ENCODE measurements at places on chromosomes 13 and 19.

DNA sequence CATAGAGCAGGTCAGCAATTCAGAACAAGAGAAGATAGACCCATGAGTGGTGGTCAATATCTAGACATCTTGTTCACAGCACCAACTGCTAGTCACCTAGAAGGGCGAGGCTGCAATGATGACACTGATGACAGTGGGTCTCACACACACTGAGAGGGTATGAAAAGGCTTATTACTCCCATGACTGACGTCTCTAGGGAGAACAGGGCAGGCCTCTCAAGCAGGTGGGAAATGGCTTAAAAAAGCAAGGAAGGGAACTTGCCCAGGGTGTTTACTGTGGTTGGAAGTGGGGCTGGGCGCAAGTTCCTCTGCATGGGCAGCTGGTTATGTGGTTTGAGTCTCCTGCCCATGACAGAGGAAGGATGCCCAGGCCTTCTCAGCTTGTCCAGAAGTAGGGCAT is 33.8 kb downstream of the ZNF44 start:
- DNase-seq: no peak

GRCh38 chr19:35355791-35356460 is 2.3 kb upstream of the FFAR3 start:
- no peak for DNase-seq

DNA sequence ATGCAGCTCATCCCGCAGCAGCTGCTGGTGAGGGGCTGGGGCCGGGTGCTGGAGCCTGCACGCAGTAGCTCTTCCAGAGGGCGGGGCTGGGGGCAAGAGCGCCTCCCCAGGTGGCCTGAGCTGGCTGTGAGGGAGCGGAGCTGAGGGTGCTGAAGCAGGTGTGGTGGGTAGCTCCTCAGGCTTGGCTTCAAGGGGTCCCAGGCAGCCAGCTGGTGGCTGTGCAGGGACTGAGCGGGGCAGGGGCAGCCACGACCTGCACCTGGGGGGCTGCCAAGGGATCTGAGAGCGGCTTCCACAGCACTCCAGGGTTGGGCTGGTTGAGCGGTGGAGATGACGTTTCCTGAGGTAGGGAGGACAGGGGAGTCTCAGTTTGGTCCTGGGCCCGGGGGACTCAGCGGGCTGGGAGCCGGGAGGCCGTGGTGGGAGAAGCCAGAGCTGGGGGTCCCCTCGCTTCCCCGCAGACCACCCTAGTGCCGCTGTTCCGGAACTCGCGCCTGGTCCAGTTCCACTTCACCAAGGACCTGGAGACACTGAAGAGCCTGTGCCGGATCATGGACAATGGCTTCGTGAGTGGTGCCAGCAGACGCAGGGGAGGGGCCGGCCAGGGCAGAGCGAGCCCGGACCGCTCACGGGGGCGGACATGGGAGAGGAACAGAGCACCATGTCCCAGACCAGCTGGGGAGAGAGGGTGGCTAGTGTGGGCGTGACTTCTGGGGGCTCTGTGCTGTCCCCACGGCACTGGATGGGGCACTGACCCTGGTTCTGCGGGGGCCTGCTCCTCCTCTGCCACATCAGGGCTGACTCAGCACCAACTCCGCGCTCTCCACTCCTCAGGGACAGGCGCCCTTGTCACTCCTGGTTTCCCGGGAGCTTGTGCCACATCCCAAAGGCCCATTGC is 7.4 kb downstream of the PTOV1 start:
- peak; percentile 35 for DNase-seq

DNA sequence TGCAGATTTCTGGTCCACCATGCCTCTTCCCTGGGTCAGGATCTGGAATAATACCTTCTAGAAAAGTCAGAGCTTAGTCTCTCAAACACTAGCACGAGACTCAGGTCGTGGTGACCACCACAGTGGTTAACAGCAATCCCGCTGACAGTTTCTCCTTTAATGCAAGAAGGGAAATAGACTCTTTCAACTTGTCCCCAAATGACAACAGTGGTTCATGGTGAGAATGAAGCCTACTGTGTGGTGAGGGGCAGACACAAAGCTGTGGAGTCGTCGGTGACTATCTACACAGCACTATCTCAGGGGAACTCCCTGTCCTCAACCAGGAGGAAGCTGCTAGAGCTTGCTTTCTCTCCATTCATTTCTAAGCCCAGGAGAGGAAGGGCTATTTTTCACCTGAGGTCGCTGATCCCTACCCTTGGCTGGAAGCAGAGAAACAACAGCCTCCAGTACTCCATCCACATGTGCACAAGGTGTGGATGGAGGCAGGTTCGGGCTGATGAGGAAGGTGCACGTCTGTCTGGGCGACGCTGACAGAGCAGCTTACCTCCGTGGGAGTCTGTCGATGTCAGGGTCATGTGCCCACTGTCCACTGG is 72.4 kb downstream of the STK24 start:
- DNase-seq: no peak

- no peak for DNase-seq
These were observed 1417.6 kb downstream of the UQCRFS1 start for GRCh38 chr19:27795369-27795768.

- no peak for DNase-seq
These were observed 449.3 kb downstream of the OXGR1 start for GRCh38 chr13:96544957-96545356.

DNA sequence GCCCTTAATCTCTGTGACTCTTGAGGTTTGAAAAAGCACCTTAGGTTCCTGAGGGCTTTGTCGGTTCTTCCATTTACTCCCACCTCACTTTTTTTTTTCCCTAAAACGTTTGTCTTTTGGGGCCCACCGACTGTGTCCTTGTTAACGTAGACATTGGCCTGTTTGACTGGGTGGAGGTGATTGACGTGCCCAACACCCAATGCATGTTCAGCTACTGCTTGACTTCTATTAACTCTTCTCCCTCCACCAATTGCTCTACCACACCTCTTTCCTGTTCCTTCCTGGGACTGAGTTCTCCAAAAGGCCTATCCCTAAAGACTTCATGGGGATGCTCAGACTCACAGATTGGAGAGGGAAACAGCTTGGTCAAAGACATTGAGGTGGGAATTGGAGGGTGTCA is 17.3 kb downstream of the CKM start:
- DNase-seq: no peak

DNA sequence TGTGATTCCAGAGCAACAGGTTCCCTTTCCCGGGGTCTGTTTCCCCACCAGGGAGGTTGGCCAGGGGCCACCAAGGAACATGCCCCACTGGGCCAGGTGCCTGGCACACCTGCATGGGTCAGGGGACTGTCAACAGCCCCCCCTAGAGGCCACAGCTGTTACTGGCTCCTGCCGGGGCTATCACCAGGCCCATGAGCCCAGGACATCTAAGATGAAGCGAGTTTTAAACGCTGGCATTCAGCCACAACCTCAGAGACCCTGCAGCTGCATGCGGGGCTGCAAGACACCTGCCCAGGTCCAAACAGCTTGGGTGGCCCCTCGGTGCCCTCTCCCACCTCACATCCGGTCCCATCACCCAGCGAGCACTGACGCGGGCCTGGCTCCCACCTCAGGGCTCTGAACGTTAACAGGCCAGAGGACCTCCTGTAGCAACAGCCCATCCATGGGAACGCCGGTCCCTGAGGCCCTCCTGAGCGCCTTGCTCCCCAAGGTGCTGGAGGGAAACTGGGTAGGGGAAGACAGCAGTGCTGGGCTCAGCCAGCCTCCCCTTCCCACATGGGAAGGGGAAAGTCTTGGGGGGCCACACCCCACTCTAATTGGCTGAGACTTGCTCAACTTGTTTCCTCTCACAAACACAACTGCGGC is 12.0 kb downstream of the KHSRP start:
- DNase-seq: peak; percentile 69

DNA sequence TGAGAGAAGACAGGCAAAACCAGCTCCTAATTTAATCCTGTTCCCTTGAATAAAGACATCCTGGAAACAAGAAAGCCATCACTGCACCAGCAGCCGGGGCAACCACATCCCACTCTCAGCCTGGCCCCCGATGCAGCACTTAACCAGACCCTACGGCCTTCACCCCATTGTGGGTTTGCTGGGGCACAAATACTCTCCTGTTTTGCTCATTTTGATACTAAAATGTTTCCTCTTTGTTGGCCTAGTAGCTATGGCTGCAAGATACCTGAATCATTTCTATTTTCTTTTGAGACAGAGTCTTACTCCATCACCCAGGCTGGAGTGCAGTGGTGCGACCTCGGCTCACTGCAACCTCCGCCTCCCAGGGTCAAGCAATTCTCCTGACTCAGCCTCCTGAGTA is 28.4 kb downstream of the ANKRD27 start:
- no peak for DNase-seq

DNA sequence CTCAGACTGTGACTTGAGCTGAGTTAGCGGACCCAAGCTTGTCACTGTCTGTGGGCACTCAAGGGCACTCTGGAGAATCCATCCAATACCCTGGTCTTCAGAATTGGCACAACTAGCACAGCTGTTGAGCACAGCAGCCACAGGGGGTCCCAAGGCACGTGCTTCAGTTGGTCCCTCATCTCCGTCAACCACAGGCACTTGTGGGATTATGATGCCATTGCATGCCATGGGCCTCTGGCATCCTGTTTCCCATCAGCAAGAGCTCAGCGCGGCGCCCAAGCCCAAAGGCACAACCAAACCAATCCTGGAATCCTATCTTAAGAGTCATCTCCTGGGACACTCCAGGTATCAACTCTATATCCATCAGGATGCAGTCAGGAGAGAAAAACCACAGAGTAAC is 3.7 kb upstream of the B3GNT8 start:
- DNase-seq: no peak

- DNase-seq: no peak
These were observed 5.0 kb upstream of the C19orf33 start for GRCh38 chr19:38298821-38299680.

- no peak for DNase-seq
These were observed 141.0 kb downstream of the AKAP11 start for GRCh38 chr13:42412812-42413483.

DNA sequence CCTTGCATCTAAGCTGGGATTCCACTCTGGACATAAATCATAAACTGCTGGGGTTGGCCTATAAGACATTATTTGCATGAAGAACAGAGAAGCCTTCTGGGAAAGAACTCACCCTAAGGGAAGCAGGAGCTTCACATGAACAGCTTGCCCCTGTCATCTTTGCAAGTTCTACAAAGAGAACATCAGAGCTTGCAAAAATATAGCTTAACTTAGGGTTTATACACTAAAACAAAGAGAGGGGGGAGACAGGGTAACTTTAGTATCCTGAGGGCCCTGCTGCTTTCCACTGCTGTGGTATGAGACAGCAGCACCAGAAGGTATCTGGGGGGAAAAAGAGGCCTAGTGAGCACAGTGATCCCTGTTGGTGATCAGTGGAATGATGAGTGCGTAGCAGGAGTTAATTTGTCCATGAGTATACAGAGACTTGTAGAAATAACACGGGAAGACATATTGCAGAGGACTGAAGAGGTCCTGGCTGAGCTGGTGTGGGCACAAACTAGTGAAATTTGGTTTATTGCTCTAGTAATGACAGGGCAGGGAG is 116.1 kb upstream of the TSC22D1 start:
- DNase-seq: peak; percentile 4

DNA sequence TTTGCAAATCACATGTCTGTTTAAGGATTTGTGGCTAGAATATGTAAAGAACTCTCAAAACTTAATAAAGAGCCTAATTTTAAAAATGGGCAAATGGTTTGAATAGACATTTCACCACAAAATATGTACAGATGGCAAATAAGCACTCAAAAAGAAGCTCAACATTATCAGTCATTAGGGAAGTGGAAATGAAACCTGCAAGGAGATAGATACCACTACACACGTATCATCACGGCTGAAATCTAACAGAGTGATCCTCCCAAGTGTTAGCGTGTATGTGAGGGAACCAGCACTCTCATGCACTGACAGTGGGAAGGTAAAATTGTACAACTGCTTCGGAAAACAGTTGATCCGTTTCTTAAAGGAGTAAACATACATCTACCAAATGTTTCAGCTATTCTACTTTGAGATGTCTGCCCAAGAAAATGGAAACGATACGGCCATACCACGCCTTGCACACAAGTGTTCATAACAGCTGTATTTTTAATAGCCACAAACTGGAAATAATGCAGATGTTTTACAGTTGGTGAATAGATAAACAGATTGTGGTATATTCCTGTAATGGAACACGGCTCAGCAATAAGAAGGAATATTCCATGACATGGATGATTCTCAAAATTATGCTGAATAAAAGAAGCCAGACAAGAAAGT is 14.5 kb downstream of the ARHGEF7 start:
- DNase-seq: no peak

All from DMS53 (cell line).